Naive thymus-derived CD8-positive, alpha-beta T cell (primary cell): ENCODE measurements at places on chromosomes 7 and 10.

GRCh38 chr7:36312064-36312914 is 77.4 kb upstream of the ANLN start:
- DNase-seq, result no peak

DNA sequence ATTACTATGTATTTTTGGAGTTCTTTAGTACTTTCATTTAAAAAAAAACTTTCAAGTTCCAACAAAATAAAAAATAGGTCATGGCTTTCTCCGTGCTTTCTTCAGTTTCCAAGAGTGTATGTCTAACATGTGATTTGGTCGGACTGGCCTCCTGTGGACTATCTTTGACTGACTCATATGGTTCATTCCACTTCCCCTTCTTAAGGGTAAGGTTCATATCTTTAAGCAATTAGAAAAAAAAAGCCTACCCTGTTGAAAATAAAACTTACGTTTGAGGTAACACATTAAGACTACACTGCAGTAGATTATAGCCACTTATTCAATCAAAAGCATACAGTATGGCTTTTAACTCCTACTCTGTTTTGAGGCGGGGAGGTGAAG is 112.8 kb upstream of the AHR start:
- DNase-seq, result no peak

DNA sequence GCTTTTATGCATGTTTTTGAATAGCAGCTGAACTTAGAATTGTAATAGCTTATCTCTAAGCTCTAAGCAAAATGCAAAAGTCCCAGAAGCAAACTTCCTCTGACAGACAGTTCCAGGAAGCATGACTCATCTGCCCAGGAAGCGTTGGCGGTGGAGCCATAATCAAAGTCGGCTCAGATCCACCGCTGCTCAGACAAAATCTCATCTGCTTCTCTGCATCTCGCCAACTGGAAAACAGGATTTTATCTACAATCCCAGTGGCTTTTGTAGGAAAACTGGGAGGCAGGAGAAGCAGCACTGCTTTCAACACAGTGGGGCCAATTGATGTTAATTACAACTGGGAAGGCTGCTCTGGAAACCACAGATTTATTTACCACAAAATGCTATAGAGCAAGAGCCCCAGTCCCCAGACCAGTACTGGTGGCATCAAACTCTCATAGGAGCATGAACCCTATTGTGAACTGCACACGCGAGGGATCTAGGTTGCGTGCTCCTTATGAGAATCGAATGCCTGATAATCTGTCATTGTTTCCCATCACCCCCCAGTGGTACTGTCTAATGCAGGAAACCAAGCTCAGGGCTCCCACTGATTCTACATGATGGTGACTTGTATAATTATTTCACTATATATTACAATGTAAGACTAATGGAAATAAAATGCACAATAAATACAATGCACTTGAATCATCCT is 99.9 kb downstream of the CUBN start:
- DNase-seq, result peak; percentile 62

- DNase-seq, result no peak
Measured at GRCh38 chr10:114310346-114310745, 71.3 kb downstream of the VWA2 start.

GRCh38 chr10:85916286-85916685 is 450.3 kb downstream of the GRID1 start:
- DNase-seq, result no peak

GRCh38 chr7:102073931-102074880 is 212.5 kb upstream of the SH2B2 start:
- no peak for DNase-seq

- no peak for DNase-seq
Measured at GRCh38 chr10:44946205-44946604, 13.4 kb upstream of the RASSF4 start.

- DNase-seq, result no peak
Measured at GRCh38 chr7:101558742-101559325, 70.3 kb downstream of the MYL10 start.

DNA sequence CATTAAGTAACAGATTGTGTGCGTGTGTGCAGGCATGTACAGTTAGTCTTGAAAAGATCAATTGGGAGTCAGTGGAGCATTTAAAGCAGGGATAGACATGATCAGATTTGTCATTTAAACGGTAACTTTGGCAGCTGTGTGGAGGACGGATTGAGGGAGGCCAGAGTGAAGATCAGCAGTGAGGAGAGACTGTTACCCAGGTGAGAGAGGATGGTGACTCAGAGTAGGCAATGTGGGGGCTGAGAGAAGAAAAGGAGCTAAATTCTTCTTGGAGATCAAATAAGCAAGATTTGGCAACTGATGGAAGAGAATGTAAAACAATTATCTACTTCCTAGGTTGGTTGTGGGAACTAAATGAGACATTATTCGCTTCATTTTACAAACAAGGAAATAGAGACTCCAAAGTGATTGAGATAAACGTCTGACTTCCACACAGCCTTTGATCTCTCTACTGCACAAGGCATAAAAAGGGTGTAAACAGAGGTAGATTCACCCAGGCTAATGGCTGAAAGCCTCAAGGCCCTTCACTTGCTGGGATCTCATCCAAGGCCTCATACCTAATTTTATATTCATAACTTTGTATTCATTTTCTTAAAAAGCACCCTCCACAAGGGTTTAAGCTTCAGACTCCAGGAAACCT is 665.1 kb upstream of the GALNT17 start:
- no peak for DNase-seq

DNA sequence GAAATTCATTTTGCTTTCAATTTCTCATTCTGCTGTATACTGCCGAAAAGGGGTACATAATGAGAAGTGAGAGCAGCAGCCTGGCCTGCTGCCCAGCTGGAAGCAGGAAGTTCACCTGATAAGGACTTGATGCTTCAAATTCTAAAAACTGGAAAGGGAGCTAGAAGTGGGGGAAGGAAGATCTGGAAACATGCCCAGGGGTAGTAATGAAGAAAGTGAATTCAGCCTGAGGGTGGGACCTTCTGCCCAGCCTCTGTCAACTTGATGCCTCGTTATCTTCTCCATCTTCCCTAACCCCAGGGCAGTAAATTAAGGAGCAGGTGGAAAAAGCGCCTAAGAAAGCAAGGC is 69.4 kb downstream of the ARMH3 start:
- DNase-seq, result no peak

- no peak for DNase-seq
Measured at GRCh38 chr10:124696446-124697392, 47.5 kb downstream of the FAM53B start.

DNA sequence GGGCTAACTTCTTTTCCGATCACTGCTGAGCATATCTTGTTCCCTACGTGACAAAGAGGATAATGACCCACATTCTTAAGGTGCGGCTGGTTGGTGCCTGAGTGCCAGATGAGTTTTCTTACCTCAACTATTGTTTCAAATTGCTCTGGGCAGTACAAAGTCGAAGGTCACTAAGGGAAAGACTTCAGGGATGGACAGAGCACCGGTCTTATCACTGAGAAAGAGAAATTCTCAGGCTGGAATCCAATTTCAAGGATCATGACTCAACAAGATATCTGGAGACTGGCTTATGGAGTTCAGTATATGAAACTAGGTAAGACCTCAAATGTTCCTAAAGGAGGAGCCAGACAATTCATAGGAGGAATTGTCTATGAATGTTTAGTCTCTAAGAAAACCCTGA is 780.3 kb downstream of the SUGCT start:
- no peak for DNase-seq

- no peak for DNase-seq
Measured at GRCh38 chr7:1141651-1142050, 18.3 kb downstream of the ZFAND2A start.

- DNase-seq, result no peak
Measured at GRCh38 chr7:121103579-121103978, 115.1 kb downstream of the CPED1 start.

DNA sequence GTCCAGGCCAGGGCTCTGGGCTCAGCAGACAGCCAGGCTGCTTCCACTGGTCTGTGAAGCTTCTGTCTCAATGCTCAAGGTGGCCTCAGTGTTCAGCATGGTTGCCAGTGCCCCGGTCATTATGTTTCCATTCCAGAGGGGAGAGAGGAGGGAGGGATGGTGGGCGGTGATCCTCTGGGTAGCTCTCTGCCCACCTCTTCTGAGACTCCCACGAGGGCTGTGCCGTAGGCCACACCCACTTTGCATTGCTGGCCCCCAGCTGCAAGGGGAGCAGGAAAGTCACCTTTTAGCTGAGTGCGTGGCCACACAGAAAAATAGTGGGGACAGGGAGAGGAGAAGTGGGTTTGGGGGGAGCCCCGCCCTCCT is 42.5 kb downstream of the FOXK1 start:
- DNase-seq, result no peak

- peak; percentile 12 for DNase-seq
Measured at GRCh38 chr7:101589052-101589451, 40.0 kb downstream of the MYL10 start.

- DNase-seq, result no peak
Measured at GRCh38 chr10:124198871-124199270, 105.5 kb upstream of the CHST15 start.

DNA sequence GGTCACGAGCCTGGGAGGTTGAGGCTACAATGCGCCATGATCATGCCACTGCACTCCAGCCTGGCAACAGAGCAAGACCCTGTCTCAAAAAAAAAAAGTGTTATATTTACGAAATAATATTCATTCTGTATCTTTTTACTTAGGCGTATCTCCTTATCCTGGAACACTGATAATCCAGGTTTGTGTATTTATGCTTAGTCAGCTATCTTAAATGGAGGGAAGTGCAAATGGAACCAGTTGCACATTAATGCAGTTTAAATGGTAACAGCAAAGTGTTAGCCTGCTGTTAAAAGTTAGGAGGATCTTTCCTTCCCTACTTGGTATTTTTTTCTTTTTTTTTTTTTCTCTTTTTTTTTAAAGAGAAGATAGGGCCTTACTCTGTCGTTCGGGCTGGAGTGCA is 36.0 kb upstream of the RBM20 start:
- DNase-seq, result no peak

DNA sequence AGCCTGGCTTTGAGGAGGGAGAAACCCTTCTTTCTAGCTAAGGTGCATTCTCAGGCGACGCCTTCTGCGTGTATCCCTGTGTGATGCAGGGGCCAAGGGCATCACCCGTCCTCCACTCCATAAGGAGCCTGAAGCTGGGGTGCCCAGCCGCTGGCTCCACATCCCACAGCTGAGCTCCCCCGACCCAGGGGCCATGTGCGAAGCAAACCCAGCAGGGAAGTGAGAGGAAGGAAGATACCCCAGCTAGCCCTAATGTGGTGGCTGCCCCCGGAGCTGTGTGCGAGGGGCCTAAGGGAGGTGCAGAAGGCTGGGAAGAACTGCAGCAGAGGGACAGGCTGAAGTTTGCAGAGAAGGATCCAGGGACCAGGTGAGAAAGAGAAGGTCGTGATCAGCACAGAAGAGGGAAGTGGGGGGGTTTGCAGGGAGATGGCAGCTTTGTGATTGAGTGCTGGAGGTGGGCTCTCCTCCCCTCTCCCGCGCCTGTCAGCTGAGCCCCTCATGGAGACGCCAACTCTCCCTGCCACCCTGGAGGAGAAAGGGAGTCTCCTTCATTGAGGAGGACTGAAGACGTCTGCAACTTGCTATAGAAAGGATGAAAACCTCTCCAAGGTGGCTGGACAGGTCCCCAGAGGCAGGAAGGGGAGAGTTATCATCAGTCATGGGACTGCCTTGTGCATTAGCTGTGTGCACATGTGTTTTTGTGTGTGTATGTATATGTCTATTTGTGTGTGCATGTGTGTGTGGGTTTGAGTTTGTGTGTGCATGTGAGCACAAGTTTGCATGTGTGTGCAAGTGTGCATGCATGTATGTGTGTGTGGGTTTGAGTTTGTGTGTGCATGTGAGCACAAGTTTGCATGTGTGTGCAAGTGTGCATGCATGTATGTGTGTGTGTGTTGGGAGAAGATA is 3.5 kb upstream of the CALML5 start:
- DNase-seq, result no peak

GRCh38 chr10:64041989-64042490 is 520.8 kb downstream of the REEP3 start:
- DNase-seq, result no peak

DNA sequence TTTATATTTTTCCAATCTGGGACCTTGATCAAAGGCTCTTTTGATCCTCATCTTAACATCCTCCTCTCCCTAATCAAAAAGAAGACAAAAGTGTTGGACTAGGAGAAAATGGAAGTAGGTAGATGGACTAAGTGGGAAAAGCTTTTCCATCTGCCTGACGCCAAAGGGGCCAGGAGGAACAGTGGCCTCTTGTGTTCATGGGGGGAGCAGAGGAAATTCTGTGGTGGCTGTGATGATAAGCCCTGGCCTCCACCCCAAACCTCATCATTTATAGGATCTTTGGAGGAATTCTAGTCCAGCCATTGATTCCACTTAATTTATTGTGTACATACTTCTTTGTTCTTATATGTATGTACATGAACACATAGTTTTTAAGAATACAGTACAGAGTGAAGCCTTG is 21.7 kb downstream of the ZNF365 start:
- DNase-seq, result no peak

DNA sequence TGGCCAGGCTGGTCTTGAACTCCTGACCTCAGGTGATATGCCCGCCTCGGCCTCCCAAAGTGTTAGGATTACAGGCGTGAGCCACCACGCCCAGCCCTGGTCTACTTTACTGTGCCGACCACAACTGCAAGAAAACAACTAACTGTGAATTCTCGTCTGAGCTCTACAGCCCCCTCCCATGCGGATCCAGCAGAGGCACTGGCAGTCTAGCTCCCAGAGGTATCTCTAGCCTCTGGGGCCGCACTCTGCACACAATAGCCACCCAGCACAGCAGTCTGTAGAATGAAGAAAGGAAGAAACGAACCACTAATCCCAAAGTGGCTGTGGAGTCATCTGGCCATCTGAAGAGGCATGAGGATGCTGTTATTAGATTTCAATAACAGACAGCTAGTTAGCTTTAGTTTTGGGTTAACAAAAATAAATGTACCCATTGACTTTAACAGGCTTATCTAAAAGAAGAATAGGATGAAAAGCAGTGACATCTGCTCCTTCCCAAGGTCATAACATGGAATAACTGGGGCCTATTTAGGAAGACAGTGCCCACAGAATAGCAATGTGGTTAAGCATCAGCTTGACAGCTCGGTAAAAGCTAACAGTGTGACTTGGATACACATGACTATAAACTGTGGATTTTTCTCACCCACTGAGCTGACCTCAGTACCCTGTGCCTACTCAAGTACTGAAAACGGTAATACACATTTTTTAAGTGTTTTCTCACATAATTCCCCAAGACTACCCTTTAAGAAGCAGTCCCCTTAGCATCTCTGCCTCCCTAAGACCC is 131.9 kb downstream of the TNS3 start:
- DNase-seq, result no peak
